Activated T-cell treated with anti-CD3 and anti-CD28 coated beads for 1 hour (primary cell): ENCODE measurements at places on chromosomes 12 and 14.

- no peak for DNase-seq
These were observed 123.5 kb upstream of the BCL2L14 start for GRCh38 chr12:11947213-11947612.

- peak; percentile 17 for DNase-seq
These were observed 18.8 kb downstream of the SOCS2 start for GRCh38 chr12:93591137-93591868.

DNA sequence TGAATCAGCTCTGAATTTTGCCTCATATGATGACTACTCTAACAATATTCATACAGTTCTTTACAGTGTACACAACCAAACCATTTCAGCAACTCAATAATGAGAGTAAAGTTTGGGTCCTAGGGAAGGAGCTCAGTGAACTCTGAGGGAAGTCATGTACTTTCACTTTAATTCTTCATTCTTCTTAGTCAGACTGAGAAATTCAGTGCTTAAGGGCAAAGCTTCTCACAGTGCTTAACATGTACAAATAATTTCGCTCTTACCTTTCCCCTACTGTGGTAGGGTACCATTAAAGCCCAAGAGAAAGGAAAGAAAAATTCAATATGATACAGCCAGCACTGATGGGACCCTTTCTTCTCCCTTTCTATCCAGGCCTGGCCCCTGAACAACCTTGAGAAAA, 435.0 kb downstream of the NELL2 start:
- no peak for DNase-seq

DNA sequence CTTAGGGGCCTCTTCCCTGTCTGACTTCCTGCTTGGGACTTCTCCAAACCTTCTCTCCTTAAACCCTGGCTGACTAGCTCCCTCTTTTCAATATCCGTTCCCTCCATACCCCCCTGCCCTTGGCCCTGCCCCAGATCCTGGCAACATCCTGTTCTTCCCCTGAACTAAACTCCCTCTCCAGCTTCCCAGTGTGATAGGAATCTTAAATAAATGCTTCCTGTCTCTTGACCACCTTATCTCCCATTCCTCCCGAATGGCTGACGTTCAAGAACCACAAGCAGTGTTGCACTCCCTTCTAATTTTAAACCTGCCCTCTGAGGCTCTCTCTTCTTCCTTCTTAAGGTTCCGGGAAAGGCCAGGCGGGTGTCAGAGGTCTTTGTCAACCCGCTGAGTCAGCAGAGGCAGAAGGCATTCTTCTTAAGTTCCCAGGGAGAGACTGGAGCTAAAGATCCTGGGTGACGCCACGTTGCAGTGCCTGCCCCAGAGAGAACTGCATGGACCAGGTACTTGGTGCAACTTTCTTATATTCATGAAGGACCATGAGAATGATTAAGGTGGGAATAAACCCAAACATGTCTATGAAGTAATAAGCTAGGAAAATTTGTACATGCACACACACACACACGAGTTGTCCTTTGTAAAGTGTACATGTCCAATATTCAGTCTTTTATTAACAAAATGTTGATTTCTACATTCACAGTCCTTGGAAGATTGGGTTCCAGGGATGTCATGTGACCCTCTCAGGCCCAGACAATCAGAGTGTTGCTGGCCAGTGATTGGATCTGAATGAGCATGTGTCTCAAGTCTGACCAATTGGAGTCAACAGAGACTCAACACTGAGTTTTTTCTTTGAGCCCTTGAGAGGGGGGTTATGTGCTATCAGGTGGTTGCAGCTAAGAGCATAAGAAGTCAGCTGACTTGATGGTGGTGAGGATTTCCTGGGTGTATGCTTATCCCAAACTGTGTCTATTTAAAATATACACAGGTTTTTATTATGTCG, 420.2 kb upstream of the TBX3 start:
- no peak for DNase-seq

DNA sequence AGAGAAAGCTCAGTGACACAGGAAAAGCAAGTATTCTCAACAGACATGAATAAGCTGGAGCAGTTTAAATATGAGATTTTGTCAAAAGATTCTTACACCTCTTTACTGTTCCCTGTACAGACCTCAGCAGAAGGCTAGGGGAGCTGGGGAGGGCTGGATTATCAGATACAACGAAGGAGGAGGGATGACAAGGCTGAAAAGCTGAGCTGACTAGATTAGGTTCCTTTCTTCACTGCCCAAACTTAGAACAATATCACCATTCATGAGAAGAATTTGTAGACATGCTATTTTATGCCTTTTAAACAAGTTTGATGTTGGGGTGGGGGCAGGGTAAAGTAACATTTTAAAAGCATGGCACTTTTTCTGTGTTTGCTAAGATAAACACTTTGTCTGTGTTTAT, 611.1 kb downstream of the AACS start:
- DNase-seq: no peak

GRCh38 chr14:48586099-48586498, 910.7 kb upstream of the MDGA2 start:
- DNase-seq: no peak

GRCh38 chr12:11067514-11067913, 5.4 kb upstream of the TAS2R46 start:
- no peak for DNase-seq

GRCh38 chr12:26524862-26525465, 308.0 kb downstream of the ITPR2 start:
- no peak for DNase-seq

- no peak for DNase-seq
These were observed 45.9 kb upstream of the CTDSP2 start for GRCh38 chr12:57892232-57892972.

DNA sequence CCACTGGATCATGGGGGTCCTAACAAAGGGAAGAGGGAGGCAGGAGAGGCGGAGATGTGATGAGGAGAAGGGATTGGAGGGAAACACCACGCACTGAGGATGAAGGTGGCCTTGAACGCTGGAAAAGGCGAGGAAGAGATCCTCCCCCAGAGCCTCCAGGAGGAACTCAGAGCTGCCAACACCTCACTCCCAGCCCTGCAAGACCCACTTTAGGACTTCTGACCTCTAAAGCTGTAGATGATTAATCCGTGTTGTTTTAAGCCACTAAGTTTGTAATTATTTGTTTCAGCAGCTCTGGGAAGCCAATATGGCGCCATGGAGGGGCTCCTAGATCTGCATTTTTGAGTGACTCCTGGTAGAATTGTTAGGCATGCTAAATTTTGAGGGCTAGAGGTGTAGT, 74.6 kb upstream of the CEP83 start:
- DNase-seq: no peak

DNA sequence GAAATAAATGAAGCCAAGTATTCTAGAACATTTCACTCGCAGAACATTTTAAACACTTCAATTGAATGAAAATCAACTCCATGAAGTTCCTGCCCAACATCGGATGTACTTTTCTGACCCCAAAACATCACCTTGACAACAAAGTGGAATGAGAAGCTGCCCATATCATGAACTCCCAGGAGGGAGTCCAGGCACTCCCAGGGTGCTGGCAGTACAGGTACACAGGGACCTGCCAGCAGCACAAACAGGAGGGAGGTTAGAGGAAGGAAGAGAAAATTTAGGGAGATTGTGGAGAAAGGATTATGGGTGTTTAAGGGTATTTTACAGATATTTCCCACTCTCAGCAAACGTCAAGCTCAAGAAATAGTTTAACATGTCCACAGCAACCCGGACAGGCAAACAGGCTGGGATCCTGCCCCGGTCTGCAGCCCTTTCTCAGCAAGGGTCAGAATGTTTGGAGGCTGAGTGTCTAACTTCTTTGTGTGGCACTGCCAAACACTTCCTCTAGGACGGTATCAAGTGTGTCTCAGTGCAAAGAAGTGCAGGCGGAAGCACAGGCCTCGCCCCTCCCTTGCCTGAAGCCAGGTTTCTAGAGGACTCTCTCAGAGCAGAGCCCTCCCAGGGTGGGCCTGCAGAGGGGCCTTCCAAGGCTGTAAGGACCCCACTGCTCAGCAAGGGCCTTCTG, 72.2 kb downstream of the SETD3 start:
- DNase-seq: no peak

DNA sequence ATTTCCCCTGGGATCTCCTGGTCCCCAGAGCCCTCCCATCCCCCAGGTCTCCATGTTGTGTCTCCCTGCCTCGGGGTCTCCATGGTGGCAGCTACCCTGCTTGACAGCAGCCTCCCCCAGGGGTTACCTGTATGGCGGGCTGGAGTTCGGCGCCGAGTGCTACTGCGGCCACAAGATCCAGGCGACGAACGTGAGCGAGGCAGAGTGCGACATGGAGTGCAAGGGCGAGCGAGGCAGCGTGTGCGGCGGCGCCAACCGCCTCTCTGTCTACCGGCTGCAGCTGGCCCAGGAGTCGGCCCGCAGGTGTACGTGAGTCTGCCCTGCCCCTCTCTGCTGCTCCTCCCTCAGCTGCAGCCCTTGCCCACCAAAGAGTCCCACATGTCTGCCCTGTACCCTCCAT, 80.9 kb downstream of the WSCD2 start:
- DNase-seq: no peak

GRCh38 chr12:116525418-116526001, 33.7 kb upstream of the MAP1LC3B2 start:
- no peak for DNase-seq

GRCh38 chr12:53292426-53292825, 2.9 kb upstream of the PFDN5 start:
- DNase-seq: no peak

GRCh38 chr12:38783304-38783703, 122.1 kb downstream of the CPNE8 start:
- DNase-seq: no peak

DNA sequence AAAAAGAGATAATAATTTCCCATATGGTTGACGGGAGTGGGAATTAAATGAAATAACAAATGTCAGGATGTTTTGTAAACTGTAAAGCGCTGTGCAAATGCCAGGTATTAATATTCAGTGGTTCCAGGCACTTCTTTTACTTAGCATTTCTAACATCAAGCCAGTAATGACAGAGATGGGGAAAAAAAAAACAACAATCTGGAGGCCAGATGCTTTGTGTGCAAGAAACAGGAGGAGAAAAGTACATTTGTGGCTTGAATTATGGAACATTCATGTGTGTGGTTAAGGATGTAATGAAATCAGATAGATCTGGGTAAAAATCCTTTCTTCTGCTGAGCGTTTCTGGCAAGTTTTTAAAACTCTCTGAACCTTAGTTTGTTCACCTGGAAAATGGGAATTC, 509.6 kb downstream of the FUT8 start:
- DNase-seq: no peak

GRCh38 chr14:100124551-100125088, 34.8 kb downstream of the DEGS2 start:
- DNase-seq: no peak

DNA sequence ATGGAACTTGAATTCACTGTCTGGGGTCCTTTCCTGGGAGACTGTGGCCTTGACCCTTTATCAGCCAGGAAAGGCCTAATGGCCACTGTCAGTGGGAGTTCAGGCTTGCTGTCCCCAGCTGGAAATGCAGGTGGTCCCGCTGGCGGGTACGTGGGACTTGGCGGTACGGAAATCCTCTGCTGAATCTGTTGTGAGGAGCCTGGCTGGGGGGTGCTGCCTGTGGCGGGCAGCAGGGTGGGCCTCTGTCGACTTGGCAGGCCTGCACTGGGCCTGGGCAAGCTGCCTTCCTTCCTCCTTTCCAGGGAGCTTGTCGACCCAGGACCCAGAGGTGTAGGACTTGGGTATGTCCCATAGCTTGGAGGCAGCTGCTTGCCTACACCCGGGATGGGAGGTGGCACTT, 26.3 kb downstream of the ZFYVE21 start:
- no peak for DNase-seq

DNA sequence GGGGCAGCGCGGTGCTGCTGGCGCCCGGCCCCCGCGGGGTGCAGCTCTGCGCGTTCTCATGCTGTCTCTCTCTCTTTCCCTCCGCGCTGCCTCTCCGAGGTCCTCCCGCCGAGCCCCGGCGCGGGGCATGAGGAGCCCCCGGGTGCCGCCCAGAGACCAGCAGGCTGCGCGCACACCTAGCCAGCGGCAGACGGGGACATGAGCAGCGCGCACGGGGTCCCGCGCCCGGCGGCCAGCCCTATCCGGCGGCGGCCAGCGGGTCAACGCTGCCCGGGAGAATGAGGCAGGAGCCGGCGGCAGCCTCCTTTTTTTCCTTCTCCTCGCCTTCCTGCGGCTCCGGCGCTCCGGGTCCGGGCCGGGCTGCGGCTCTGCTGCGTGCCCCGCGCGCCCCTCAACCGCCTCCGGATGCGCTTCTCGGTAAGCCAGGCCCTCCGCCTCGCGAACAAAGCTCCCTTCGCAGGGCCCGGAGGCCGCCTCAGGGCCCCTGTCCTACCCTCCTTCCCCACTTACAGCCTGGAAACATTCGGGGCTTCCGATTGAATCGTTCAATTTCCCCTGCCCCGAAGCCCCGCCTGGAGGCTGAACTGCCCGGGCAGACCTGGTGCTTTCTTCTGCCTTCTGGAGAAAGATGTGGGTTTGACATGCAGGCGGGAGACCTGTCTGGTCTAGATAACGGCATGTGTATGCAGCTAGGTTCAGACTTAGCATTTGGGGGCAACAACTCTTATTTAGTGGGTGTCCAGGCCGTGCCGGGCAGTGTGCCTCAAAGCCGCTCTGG, at the start of gene TUNAR:
TSS of gene TUNAR (plus strand) at position 72 of the 778 bp plus-strand sequence.
- no peak for DNase-seq

DNA sequence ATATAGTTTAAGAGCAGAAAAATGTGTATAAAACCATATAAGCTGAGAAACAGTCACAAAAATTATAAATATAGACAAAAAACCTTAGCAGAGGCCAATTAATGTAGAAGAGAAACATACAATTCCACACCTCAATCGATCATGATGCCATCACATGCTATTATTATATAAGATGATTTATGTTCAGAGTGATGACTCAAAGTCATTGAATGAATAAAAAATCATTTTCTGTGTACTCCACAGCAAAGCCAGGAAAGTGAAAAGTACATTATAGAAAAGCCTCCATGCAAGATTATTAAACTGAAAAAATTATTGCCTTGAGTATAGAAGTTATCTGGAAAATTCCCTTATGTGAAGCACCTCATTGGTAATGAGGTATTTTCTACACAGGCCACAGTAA, 229.2 kb upstream of the PPFIA2 start:
- no peak for DNase-seq

- DNase-seq: no peak
These were observed 5.3 kb downstream of the KRT81 start for GRCh38 chr12:52285851-52286530.

GRCh38 chr12:9335867-9336266, 127.7 kb upstream of the PZP start:
- DNase-seq: no peak

DNA sequence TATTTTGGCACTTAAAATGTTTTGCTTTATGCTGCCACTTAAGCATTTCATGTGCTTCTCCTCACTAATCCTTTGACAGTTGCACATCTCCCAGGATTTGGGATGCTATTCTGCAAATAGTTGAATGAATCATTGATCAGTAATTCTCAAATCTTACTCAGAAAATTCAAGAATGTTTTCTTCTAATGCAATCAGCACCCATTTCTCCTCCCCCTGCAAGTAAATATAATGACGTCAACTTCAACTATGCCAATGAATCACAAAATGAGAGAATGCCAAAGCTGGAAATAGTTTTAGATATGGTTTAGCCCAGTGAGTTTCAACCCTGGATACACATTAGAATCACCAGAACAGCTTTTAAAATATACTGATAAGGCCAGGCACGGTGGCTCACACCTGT, 2.1 kb upstream of the BLOC1S1 start:
- no peak for DNase-seq
